ENCODE measurements at places on chromosomes 5 and 9.

- no peak for DNase-seq
These were observed 145.0 kb downstream of the SLC12A2 start for GRCh38 chr5:128228521-128228920.

- no peak for DNase-seq
These were observed 12.3 kb upstream of the SPOUT1 start for GRCh38 chr9:128841694-128842492.

- DNase-seq, result no peak
These were observed 404.7 kb upstream of the DAB2 start for GRCh38 chr5:39829441-39829840.

GRCh38 chr9:14320271-14321181 lies 6.6 kb upstream of the NFIB start:
- DNase-seq, result no peak

DNA sequence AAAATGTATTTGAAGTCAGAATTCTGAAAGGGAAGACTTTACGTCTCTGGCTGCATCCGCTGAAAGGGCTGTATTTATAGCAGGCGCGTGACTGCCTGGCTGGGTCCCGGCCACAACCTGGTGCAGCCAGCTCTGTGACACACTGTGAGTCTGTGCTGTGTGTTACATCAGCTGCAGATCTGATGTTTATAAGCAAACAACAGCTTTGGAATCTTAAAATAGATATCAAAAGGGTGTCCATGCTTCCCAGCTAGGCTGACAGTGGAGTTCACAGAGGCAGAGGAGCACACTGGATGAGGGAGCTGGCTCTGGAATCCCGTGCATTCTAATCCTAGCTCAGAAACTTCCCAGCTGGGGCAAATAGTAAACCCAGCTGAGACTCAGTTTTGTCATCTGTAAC lies 433.4 kb upstream of the BRINP1 start:
- no peak for DNase-seq

GRCh38 chr5:122368510-122369251 lies 56.6 kb downstream of the SNCAIP start:
- DNase-seq, result no peak

GRCh38 chr9:3962971-3963642 lies 336.8 kb downstream of the GLIS3 start:
- no peak for DNase-seq

DNA sequence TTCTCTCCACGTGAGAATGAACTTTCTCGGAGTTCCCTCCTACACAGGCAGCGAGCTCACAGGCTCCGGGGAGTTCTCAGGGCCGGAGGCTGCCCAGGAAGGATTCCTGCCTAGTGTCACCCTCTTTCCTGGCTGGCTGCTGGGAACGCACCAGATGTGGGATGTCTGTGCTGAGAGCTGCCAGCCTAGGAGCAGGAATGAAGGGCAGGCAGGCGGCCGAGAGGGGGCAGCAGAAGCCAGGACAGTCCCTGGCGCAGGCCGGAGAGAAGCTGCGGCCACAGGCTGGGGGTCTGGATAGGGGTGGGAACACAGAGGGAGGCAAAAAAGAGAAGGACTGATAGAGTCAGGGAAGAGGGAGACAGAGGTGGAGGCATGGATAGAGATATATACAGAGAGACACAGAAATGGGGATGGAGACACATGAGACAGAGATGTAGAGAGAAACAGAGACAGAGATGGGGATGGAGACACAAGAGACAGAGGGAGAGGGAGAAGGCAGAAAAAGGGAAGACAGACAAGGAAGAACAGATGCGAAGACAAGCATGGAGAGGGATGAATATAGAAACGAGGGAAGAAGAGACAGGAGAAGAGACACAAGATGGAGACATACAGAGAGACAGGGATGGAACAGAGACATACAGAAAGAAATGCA lies 25.3 kb upstream of the ENHO start:
- peak; percentile 10 for DNase-seq

DNA sequence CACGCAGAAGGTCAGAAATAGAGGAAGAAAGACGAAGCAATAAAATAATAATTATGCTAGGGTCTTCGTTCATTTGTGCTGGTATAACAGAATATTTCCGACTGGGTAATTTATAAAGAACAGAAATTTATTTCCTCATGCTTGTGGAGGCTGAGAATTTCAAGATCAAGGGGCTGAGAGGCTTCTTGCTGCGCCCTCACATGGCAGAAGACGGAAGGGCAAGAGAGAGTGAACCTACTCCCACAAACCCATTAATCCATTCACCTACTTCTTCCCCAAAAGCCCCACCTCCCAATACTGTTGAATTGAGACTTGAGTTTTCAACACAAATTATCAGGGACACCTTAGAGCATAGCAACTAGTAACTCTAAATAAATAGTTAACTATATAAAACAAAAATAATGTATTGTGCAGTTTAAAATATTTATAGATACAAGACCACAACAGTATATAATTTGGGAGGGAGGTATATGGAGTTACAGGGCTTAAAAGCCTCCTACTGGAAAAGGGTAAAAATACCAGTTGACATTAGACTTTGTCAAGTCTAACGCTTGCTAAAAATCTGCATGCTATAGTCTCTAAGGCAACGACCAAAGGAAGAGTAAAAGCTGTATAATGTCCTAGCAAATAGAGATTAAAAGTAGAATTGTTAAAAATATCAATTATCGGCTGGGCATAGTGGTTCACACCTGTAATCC lies 40.3 kb upstream of the NAA35 start:
- peak; percentile 11 for DNase-seq

- DNase-seq, result no peak
These were observed 26.0 kb downstream of the ERP44 start for GRCh38 chr9:100072805-100073204.

DNA sequence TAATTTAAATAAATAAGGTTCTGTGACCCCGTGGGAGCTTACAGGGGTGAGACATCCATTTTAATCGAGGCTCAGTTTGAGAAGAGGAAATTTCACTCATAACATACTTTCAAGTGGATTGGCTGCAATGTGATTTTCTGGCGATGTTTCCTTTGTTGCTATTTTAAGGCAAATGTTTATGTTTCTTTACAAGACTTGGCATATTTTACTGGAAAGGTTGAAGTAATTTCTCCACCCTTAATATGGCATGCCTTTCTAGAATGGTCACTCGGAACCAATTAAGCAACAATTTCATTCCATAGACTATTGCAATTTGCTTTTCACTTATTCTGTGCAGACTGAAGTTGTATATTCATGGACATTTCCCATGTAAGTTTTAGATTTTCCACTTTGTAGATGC lies 438.0 kb upstream of the WWC1 start:
- DNase-seq, result no peak

- DNase-seq, result no peak
These were observed 14.5 kb upstream of the KCNMB1 start for GRCh38 chr5:170403675-170404074.

GRCh38 chr5:132446621-132447020 lies 44.0 kb downstream of the IRF1 start:
- no peak for DNase-seq

GRCh38 chr5:159913048-159913447 lies 3.2 kb upstream of the ADRA1B start:
- no peak for DNase-seq

DNA sequence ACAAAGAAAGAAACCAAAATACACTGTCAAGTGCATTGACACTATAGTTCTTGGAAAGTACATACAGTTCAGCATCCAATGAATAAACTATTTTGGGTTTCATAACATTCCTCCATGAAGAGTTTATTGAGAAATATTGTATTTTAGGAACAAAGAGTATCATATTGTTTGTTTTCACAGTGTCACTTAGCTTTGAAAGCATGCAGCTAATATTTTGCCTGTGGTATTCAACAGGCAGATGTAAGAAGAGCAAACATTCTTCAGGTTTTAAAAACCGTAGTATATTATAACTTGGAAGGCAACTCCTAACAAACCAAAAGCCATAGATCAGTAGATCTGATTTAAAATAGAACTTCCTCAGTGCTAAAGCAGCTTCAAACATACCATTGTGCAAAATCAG lies 4.5 kb downstream of the PRELID2 start:
- DNase-seq, result no peak

- DNase-seq, result no peak
These were observed 2.2 kb upstream of the DNAJB5 start for GRCh38 chr9:34987160-34987901.

- DNase-seq, result no peak
These were observed 109.3 kb upstream of the APC start for GRCh38 chr5:112628214-112628980.

DNA sequence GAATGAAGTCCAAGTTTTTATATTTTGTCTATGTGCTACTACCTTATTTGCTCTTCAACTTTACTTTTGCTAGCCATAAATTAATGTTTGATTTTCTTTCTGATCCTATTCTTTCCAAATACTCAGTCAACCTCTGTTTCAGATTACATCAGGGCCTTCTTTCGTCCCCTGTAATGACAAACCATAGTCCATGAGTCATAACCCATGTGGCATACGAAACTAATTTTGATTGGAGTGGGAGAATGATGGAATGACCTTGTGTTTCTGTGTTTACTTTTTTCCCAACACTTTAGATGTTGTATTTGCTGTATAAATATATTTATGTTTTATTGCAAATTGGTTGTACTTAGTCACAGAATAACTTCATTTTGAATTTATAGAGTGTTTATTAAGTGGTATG lies 1043.1 kb downstream of the DTWD2 start:
- DNase-seq, result no peak

GRCh38 chr5:71973563-71973962 lies 133.7 kb upstream of the MAP1B start:
- no peak for DNase-seq

DNA sequence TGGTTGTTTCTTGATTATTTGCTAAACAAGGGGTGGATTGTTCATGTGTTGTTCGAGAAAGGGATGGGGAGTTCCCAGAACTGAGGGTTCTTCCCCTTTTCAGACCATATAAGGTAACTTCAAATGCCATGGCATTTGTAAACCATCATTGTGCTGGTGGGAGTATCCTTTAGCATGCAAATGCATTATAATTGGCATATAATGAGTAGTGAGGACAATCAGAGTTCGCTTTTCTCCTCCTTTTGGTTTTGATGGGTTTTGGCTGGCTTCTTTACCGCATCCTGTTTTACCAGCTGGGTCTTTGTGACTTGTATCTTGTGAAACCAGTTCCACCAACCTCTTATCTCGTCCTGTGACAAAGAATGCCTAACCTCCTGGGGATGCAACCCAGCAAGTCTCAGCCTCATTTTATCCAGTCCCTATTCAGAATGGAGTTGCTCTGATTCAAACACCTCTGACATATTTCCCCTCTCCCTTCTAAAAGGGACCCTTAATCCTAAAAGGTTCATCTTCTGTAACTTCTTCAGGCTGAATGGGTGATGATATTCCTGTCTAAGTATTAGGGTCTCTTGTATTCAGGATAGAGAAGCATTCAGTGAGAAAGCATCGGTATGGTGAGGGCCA lies 8.7 kb upstream of the FBN2 start:
- DNase-seq, result no peak

- DNase-seq, result no peak
These were observed 35.6 kb upstream of the SEMA4D start for GRCh38 chr9:89533411-89534095.

- DNase-seq, result no peak
These were observed 38.0 kb upstream of the TCERG1 start for GRCh38 chr5:146409054-146409671.

DNA sequence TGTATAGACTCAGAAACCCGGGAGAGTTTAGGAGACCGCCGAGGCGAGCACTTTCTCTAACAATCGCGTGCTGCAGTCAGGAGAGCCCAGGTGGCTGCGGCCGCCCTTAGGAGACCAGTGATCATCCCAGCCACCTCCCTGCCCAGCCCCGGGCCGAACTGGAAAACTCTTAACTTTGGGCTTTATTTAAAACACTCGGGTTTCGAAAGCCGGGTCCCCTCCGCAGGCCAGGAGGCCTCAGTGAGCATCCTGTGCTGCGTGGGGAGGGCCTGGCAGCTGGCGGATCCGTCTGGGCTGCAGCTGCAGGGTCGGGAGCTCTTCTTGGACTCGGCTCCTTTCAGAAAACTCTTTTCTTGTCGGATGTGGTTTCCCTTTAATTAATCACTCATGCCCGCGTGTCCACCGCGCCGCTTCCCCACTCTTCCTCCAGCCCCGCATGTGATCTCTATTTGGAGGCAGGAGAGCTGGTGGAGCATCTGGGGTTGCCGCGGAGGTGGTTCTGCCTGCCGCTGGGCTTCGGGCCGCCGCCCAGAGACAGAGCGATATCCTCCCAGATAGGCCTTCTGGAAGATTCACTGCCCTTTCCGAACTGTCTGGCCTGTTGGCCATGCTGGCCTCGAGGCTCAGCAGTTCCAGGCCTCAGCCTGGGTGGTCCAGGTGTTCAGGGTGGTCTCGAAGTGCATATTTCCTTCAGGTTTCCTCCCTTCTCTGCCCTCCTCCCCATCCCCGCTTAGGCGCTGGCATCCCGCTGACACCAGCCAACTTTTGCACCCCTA lies 59.5 kb downstream of the TMEM174 start:
- no peak for DNase-seq

DNA sequence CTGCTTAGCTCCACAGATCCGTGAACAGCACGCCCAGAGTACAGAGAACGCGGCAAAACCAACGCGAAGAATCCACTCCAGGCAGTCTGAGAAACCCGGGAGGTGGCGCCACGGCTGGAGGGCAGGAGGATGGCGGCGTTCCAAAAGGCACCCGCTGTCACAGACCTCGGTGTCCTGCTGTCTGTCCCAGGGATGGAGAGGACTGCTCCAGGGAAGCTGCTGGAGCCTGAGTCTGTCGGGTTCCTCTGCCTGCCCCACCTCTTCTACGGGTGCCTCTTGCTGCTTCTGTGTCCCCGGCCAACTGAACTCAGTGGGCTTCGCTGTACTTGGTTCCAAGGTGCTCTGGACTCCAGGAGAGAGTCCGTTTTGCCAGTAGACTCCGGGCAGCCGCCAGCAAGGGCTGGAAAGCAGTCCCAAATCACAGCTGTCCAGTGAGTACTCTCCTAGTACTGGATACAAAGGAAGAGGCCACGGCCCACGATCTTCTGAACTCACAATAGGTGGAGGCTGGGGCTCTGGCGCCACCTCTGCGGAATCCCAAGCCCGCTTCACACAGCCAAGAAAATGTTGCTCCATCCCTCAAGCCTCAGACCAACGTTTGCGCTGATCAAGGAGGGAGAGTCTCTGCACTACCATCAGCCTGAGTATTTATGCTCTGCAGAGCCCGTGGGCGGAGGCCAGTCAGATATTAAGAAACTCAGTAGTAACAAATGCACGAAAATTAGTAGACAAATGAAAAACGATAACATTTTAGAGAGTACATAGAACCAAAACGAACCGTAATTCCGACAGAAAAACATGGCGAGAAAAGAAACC lies 440 bp downstream of the ANXA2R start:
- peak; percentile 58 for DNase-seq

GRCh38 chr5:128408622-128409021 lies 129.4 kb downstream of the FBN2 start:
- DNase-seq, result no peak

GRCh38 chr5:116058346-116058936 lies 26.2 kb downstream of the ARL14EPL start:
- DNase-seq, result no peak

DNA sequence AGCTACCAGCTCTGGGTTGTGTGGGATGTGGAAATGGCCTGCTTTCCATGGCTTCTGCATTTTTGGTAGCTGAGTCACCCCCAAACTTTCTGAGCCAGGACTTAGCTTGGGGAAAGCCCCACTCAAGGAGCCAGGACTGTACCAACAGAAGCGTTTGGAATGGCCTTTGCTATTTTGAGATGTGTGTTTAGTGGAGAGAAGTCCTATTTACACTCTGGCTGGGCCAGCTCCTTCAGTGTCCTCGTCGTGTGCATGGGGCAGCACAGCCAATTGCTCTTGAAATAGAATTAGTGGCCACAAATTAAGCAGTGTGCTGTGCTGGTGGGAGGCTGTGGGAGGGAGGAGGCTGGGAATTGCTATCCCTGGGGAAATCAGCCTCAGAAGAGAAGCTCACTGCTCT lies 51.6 kb downstream of the ENTREP1 start:
- no peak for DNase-seq

GRCh38 chr5:136018814-136019783 lies 9.7 kb upstream of the TGFBI start:
- no peak for DNase-seq
